ENCODE measurements at places on chromosomes 16 and 17.

- no peak for DNase-seq
Observed at GRCh38 chr17:77884019-77884418, 74.5 kb upstream of the TNRC6C start.

DNA sequence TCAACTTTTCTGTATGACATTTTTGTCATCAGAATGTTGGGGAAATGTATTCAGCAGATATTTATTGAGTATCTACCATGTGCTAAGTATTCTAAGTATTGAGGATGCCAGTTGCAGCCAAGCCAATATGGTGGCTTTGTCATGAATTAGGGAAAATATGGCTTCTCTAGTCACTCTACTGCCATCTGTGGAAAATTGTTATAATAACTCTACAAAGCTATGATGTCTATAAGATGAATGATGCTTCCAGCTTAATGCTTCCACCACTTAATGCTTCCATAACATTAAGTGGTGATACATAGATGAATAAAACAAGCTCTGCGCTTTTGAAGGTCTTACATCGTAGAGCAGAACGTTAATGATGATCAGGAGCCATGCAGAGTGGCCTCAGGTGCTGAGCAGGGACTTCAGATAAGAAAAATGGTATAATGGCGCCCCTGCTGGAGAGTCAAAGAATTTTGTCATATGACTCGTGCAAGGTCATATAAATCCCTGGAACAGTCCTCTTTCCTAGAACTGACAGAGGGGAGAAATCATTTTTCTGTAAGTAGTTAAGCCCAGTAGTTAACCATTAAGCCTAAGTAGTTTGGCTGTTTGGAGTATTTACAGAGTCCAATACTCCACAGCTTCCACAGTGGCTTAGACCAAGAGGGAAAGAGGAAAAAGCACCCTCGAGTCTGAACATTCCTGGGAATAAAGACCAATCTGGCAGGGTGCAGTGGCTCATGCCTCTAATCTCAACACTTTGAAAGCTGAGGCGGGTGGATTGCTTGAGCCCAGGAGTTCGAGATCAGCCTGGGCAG is 2.7 kb upstream of the TMIGD1 start:
- DNase-seq: no peak

DNA sequence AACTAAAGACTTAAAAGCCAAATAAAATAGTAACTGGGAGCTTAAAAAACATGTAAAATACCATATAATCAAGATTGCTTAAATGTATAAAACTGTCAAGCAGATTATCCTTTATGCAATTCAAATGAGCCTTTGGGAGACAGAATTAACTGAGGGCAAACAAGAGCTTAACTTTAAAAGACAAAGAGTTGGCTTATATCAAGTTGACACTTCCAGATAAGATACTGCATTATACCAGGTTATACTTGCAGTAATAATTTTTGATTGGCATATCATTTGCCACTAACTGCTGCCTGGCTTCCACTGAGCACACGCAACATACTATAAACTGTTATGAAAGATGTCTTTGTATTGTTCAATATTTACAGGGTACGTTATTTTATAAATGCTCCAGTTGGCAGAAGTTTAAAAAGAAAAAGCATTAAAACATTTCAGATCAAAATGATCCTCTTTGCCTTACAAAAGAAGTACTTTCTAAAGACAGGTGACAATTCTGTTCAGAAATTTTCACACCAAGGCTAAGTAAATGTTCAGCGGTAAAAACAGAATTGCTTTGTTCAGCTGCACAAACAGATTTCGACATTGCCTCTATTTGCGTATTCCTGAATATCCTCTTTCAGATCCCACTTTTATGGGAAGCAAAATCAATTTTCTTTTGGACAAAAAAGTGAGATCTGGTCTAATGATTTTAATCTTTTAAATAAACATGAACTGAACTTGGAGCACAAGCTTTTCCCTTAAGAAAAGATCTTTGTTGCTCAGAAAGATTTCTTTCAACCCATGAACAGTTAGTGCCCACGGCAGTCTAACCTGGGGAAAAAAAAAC is 50.7 kb downstream of the TOX3 start:
- no peak for DNase-seq

- no peak for DNase-seq
Observed at GRCh38 chr16:30663038-30663437, 4.8 kb downstream of the FBRS start.

DNA sequence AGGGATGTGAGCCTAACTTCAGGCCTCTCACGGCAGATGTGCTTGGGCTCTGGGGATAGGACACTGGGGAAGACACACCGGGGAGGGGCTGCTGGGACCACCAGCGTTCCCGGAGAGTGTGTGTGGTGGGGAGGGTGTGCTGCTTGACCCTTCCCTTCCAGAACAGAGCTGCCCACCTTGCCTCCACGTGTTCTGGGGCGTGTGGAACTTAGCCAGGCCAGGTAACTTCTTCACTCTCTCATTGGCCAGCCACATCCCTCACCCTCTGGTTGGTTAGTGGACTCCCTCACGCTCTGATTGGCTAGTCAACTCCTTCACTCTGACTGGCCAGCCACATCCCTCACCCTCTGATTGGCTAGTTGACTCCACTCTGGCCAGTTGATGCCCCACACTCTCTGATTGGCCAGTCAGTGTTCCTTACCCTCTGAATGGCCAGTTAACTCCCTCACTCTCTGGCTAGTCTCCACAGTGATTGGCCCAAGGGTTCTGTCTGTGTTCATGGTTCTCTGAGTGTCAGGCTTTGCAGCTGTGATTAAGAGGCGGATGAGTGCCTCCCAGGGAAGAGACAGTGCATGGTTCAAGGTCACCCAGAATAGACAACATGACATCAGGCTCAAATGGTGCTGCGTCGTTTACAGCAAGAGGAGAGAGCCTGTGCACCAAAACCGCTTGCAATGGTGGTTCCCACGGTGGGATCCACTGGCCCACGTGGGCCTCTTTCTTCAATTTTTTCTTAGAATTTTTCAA is 10.0 kb downstream of the TMEM235 start:
- DNase-seq: no peak

All from GM12878 (cell line).